ENCODE measurements at places on chromosomes 3 and 15.
A peak's percentile ranks its signal among the peaks of the same experiment; 100 is the strongest.

DNA sequence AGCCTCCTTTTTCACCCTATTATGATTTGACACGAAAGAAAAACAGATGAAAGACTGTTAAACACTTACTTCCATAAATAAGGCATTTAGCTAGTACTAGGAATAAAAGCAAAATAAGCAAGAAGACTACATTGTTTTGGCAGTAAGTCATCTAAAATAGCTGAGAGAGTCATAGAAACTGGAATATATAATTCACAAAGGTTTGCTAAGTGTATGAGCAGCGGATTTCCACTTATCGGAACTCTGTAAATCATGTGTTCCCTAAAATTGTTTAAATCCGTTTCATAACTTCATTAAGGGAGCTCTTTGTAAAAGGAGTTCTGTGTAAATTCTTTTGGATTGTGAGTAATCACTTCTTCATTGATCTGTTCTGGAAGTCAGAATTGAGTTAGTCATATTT lies 202.5 kb upstream of the CBLB start:
- no peak for DNase-seq

DNA sequence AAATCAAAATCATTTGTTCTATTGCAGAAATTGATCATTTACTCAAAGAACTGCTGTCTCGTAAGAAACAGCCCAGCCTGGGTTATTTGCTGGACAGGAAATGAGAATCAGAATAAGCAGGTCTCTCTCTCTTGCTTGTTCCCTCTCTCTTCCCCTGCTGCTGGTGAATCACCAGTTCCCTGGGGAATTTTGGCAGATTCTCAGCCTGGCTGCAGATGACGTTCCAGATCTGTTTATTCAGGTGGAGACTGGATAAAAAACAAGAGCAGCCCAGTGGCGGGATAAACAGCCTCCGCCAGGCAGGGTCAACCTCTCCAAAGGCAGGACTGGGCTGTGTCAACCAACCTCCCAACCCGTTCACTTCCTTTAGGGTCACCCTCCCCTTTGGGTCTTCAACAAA lies 72.1 kb downstream of the LRIG1 start:
- DNase-seq: peak; percentile 95

GRCh38 chr3:184663356-184663755 lies 48.5 kb downstream of the MAGEF1 start:
- DNase-seq: no peak

DNA sequence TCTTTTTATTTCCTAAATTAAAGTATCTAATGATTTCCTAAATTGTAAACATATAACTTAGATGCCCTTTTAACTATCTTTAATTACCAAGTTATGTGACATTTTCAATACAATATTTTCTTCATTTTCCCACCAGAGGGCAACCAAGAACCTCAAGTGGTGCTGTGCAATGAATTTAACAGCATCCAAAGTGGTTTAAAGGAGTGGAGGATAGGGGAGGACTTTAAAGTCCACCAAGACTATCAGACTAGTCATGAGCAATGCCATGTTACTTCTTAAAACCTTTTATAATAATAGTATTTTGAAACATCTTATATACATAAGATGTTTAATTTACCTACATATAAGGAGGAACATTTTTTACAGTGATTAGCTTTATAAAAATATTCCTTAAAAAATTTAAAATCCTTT lies 74.4 kb downstream of the DLG1 start:
- DNase-seq: peak; percentile 57

DNA sequence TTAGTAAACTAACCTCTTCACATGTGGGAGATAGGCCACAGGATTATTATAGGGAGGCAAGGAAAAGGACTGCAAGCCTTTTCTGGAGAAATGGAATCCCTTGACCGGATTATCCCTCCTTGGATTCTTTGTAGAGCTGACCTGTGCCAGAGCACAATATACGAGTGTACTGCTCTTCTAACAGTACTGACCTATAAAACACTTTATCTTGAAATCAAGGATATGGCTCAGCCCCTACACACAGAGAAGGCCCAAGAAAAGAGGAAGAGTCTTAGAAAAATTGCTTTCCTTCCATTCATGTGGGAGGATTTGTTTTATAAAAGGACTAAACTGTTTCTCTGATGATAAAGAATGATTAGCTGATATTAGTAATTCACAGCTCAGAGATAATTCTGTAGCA lies 42.2 kb downstream of the DMXL2 start:
- DNase-seq: no peak

- DNase-seq: no peak
These were observed 14.3 kb downstream of the ZIC1 start for GRCh38 chr3:147423537-147423797.

DNA sequence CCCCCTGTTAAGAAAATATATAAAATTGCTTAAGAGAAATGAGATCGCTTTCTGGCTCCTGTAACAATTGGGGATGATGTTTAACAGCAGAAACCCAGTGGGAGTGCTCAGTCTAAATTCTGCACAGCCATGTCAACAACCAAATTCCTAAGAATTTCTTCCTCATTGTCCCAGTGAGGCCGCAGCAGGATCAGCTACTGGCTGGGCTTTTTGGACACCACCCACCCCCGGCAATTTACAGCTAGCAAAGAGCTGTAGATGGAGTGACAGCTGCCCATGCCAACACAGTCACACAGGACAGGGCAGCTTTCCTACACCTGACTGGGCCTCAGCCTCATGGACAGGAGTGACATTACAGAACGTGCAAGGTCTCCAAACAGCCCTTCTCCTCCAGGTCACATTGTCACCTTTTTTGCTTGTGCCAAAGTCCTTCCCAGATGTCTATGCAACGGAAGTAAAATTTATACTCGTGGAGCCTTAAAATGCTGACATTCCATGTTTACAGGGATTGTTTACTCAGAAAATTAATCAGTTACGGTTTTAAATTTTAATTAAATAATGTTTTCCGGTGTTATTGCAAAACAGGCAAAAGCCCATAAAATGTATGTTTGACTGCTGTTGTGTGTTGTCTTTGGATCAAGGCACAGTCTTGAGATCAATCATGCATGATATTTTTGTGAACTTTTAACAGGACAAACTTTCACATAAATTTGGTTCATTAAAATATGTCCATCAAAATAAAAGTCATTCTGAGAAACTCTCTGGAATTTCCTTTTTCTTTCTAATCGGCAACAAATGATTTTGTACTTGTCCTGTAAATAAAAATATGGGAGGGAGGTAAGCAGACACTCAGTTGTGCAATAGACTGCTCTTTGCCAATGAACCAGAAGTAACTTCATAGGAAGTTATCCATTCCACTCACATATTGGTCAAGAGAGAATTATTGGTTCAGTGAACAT lies 943.2 kb downstream of the MCTP2 start:
- DNase-seq: peak; percentile 40

GRCh38 chr15:60110909-60111308 lies 106.8 kb downstream of the FOXB1 start:
- no peak for DNase-seq

DNA sequence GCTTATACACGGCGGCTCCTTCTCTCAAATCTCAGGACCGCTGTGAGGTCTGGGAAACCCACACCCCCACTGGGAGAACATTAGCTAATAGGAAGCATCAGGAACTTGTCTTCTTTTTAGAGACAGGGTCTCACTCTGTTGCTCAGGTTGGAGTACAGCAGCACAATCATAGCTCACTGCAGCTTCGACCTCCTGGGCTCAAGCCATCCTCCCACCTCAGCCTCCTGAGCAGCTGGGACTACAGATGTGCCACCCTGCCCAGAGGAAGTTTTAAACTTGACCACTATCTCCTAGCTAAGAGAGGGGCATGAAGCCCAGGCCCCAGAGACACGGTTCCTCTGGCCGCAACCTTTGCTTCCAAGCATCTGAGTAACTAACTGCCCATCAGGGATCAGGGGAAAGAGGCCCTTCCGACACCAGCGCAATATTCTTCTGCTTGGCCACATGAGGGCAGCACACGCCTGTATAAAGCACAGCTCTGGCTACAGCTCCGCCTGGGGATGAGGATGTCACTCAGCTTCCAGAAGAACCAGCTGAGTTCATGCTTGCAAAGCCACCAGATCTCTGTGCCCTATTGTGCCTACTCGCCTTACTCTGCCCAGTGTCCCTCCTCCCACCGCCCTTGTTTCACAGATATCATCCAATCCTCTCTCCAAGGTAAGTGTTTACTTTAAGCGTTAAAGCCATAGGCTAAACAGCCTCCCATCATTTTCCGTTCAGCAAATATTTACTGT lies 57.6 kb upstream of the SLC6A11 start:
- DNase-seq: peak; percentile 88

DNA sequence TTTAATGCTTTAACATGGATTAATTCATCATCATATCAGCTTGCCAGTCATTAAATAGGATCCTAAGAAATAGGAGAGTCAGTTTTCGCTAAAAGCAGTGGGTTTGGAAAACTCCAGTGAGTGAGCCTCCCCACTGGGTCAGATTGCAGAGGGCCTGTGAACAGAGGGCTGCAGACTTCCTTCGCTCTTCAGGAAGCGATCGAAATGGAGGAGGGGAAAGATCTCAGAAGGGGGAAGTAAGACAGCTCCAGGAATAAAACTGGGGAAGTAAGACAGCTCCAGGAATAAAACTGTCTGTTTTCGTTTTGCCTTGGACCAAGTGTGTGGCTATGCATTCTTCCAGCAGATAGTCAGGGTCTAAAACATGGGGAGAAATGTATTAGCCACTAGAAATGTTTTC lies 124.8 kb upstream of the C15orf61 start:
- DNase-seq: no peak

DNA sequence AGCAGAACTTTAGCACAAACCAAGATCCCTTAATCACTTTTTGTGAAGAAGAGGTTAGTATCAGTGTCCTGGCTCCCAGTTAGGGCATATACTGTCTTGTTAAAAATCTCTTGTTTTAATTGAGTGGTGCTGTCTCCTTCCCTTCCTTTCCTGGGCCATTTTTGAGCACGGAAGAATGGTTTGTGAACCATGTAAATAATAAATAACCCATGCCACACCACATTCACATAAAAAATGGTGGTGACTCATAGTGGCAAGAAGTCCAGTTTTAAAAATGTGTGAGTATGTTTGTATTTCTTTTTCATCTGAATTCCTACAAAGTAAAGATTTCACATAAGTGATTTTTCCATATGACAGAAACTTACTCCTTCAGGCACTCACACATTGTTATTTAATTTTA lies 59.1 kb upstream of the SPRED1 start:
- no peak for DNase-seq

DNA sequence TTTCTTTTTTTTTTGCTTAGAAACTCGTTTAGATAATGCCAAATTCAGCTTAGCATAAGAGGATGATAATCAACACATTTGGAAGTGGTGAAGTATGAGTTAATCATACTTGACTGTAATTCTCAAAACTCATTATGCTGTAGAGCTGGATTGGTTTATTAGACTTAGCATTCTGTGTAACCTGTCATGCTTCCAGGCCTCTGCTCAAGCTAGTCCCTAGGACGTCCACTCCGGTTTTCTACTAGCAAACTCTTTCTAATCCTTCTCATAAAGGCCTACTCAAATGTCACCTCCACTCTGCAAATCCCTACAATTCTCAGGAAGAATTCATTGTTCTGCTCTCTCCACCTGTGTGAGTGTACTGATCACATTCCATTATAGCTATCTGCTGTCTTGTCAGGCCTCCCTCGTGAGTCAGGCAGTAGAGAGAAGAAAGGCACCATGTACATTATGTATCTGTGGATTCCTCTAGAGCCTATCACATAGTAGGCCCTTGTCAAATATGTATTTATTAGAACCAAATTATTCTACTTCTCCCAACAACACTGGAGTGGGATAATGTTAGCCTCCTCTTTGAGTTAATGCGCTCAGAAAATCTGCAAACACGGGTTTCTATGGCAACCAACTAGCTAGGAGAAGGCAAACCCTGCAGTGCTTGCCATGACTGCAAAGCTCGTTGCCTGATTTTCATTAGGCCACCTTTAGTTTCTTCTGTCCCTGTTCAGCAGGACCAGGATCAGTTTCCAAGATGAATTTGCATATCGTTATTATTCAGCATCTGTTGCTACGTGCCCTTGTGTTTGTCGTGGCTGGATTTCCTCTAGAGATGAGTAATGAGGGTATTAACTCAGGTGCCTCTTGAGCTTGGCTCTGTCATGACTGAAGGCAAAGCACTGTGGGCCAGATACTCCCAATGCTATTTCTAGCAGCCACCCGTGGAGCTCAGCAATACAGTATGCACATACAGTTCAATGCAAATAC lies 30.7 kb downstream of the ATP13A5 start:
- DNase-seq: no peak

- DNase-seq: no peak
These were observed 120.1 kb upstream of the SMAD3 start for GRCh38 chr15:66945286-66945685.

- DNase-seq: peak; percentile 49
These were observed 1.0 kb downstream of the PDE12 start for GRCh38 chr3:57557085-57557537.

- no peak for DNase-seq
These were observed 675.4 kb downstream of the OTOL1 start for GRCh38 chr3:162171970-162172369.

DNA sequence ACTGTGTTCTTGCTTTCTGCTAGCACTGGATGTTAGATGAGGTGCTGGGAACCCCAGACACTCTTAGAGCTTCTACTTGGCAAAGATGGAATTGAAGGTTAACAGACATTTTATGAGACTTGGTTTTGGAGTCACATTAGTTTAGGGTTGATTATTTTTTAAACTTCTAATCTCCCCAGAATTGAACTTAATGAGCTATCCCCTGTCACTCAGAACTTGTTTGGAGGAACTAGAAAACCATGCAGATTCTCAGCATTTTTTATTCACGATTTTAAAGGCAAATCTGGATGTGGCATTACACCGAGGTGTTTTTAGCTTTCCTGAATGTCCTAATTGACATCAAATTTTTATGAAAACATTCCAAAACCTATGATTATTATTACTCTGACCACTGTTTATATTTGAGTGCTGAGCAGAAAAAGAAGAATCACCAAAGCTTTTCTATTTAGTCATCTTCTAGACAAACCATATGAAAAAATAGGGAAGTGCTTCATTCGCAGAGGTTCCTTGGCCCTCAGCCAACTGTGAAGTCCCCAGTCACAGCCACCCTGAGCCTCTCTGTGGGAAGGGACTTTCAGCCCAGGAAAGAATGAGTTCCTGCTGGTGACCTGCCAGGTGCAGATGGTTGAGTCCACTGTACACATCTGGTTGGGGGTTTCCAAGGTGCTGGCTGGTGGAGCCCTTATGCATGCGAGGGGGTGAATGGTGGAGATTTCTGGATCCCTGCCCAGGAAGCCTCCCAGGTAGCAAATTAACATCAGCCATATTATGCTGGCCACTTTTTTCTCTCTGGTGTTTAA lies 196.0 kb upstream of the TOPAZ1 start:
- DNase-seq: no peak

DNA sequence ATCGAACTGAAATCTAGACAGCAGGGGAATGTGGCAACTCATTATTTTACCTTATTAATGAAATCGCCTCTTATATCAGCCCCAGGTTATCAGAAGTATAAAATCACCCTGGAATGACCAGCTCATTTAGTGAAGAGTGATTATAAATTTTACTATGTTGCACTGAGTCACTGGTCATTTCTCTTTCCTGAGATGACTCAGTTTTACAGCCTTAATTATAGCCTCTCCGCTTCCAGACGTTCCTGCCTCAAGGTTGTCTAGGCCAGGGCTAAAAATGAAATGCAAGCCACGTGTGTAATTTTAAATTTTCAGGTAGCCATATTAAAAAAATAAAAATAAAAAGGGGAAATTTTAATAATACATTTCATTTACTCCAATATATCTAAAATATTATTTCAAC lies 33.3 kb downstream of the DET1 start:
- peak; percentile 63 for DNase-seq

GRCh38 chr3:25002052-25002451 lies 426.0 kb upstream of the RARB start:
- DNase-seq: no peak

- no peak for DNase-seq
These were observed 115.2 kb downstream of the PEX5L start for GRCh38 chr3:179921500-179921899.

- peak; percentile 68 for DNase-seq
These were observed 51.7 kb downstream of the SCN11A start for GRCh38 chr3:39000008-39000450.

GRCh38 chr3:11898611-11899325 lies 52.1 kb upstream of the TAMM41 start:
- DNase-seq: no peak
